ENCODE measurements at places on chromosomes 3 and 15. TPM values are rescaled to one million over a fixed set of nuclear protein-coding genes. Genes with fewer than 3 reads are reported as not detected.

SLC30A4 gene
- 5.3 TPM for total RNA-seq

DAZL gene
- total RNA-seq, result not detected

SPTSSB gene
- not detected for total RNA-seq

MYEF2 gene
- total RNA-seq, result 14.9 TPM

LPP gene
- total RNA-seq, result 29.6 TPM

PTH1R gene
- 0.97 TPM for total RNA-seq

FAM81A gene
- total RNA-seq, result under 0.01 TPM

ELP6 gene
- total RNA-seq, result 32.2 TPM

PLAAT1 gene
- not detected for total RNA-seq

CDHR4 gene
- total RNA-seq, result not detected

ADGRG7 gene
- total RNA-seq, result not detected

HIGD2B gene
- total RNA-seq, result not detected

ATP8B4 gene
- total RNA-seq, result not detected

GRAMD2A gene
- 0.30 TPM for total RNA-seq

UMPS gene
- total RNA-seq, result 48.2 TPM

ITPKA gene
- 0.65 TPM for total RNA-seq

SEMA6D gene
- 1.6 TPM for total RNA-seq

MED12L gene
- 0.32 TPM for total RNA-seq

RBP2 gene
- total RNA-seq, result not detected

ISG20 gene
- total RNA-seq, result 17.2 TPM

MYH15 gene
- total RNA-seq, result 0.30 TPM

NDN gene
- 38.0 TPM for total RNA-seq

EPHB3 gene
- total RNA-seq, result 0.15 TPM

GXYLT2 gene
- 0.65 TPM for total RNA-seq

PLA2G4E gene
- total RNA-seq, result not detected

HHATL gene
- total RNA-seq, result not detected

C3orf85 gene
- total RNA-seq, result not detected

DISP2 gene
- 0.15 TPM for total RNA-seq

GOLGA8T gene
- under 0.01 TPM for total RNA-seq

ARHGAP31 gene
- total RNA-seq, result 22.9 TPM

DUOX2 gene
- total RNA-seq, result not detected

ZBTB20 gene
- total RNA-seq, result 5.5 TPM

SMCO1 gene
- not detected for total RNA-seq

MUC20 gene
- not detected for total RNA-seq

GP5 gene
- not detected for total RNA-seq

CKMT1A gene
- not detected for total RNA-seq

CTXN2 gene
- total RNA-seq, result not detected

GRK7 gene
- not detected for total RNA-seq

TRH gene
- not detected for total RNA-seq

IQCF6 gene
- total RNA-seq, result not detected

ZNF774 gene
- total RNA-seq, result 0.97 TPM

CTXND1 gene
- not detected for total RNA-seq

C2CD4B gene
- total RNA-seq, result 65.3 TPM

CP gene
- total RNA-seq, result not detected

CYP11A1 gene
- total RNA-seq, result not detected

SLC2A2 gene
- not detected for total RNA-seq

TIGIT gene
- total RNA-seq, result not detected

FANCD2OS gene
- not detected for total RNA-seq

VIPR1 gene
- 0.32 TPM for total RNA-seq

KBTBD13 gene
- not detected for total RNA-seq

DPPA2 gene
- not detected for total RNA-seq
